ENCODE measurements at places on chromosomes 11 and 22. TPM values are rescaled to one million over a fixed set of nuclear protein-coding genes. Genes with fewer than 3 reads are reported as not detected.

NOX4 gene
- 0.10 TPM for total RNA-seq

PHF21B gene
- 0.27 TPM for total RNA-seq

MIEF1 gene
- total RNA-seq, result 27.6 TPM

OR51B4 gene
- not detected for total RNA-seq

LMO2 gene
- total RNA-seq, result 1.6 TPM

PKDREJ gene
- total RNA-seq, result not detected

OSBP gene
- total RNA-seq, result 41.1 TPM

PATE4 gene
- not detected for total RNA-seq

JHY gene
- total RNA-seq, result 4.0 TPM

APOL6 gene
- total RNA-seq, result 14.9 TPM

FIBIN gene
- total RNA-seq, result 0.21 TPM

CYTH4 gene
- total RNA-seq, result 0.04 TPM

HYLS1 gene
- total RNA-seq, result 13.3 TPM

TRPM5 gene
- total RNA-seq, result not detected

MRGPRX3 gene
- 0.65 TPM for total RNA-seq

IL17REL gene
- not detected for total RNA-seq

GLYATL2 gene
- not detected for total RNA-seq

RAB3IL1 gene
- total RNA-seq, result 0.31 TPM

BATF2 gene
- total RNA-seq, result 0.28 TPM

HORMAD2 gene
- total RNA-seq, result not detected

MAPK11 gene
- total RNA-seq, result 4.6 TPM

SLC25A45 gene
- 0.25 TPM for total RNA-seq

PLEKHB1 gene
- total RNA-seq, result not detected

ACER3 gene
- 23.1 TPM for total RNA-seq

P2RY6 gene
- not detected for total RNA-seq

ABTB2 gene
- 0.99 TPM for total RNA-seq

TMEM191C gene
- 0.46 TPM for total RNA-seq

UPK3A gene
- not detected for total RNA-seq

MAML2 gene
- total RNA-seq, result 6.0 TPM

POU2AF2 gene
- total RNA-seq, result not detected

CDK2AP2 gene
- total RNA-seq, result 43.4 TPM

TMEM179B gene
- total RNA-seq, result 55.0 TPM

DCHS1 gene
- total RNA-seq, result 0.11 TPM

SLC17A6 gene
- total RNA-seq, result not detected

ACRV1 gene
- not detected for total RNA-seq

CATSPERZ gene
- total RNA-seq, result 0.44 TPM

NLRP10 gene
- 3.1 TPM for total RNA-seq

C11orf97 gene
- total RNA-seq, result not detected

SMIM38 gene
- total RNA-seq, result not detected

BLID gene
- 0.78 TPM for total RNA-seq

RBM4 gene
- 99.1 TPM for total RNA-seq

RAB36 gene
- total RNA-seq, result 3.2 TPM

TLCD5 gene
- total RNA-seq, result 2.7 TPM

RNF26 gene
- 35.2 TPM for total RNA-seq

GVQW3 gene
- 0.92 TPM for total RNA-seq

MRGPRF gene
- 0.14 TPM for total RNA-seq

MAJIN gene
- 0.04 TPM for total RNA-seq

LUZP2 gene
- 0.28 TPM for total RNA-seq

GPHA2 gene
- not detected for total RNA-seq

PHLDB1 gene
- 59.2 TPM for total RNA-seq

MGAT3 gene
- not detected for total RNA-seq

C11orf21 gene
- not detected for total RNA-seq

TYR gene
- total RNA-seq, result 0.04 TPM
